NAMALWA (cell line): ENCODE measurements at places on chromosomes 2 and 18.

- DNase-seq: peak; percentile 49
Observed at GRCh38 chr2:63488118-63488713, 100.1 kb downstream of the WDPCP start.

DNA sequence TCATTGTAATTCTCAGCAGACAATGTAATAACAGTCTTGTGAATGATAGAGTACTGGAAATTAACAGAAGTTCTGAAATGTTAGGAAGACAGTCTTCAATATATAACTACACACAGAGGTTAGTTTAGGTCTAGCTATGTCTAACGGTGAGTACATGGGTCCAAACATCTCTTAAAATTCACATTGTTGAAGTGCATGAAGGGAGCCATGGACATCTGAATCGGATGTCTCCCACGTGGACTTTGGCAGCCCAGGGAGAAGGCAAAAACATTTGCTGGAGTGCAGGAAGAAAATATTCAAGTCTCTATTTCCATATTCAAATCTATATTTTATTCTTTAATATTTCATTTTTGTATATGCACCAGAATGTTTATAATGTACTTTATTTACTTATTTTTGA is 34.8 kb downstream of the CACNB4 start:
- no peak for DNase-seq

- no peak for DNase-seq
Observed at GRCh38 chr2:183229386-183229785, 105.1 kb downstream of the NUP35 start.

- no peak for DNase-seq
Observed at GRCh38 chr2:235614176-235614860, 120.5 kb downstream of the AGAP1 start.

- DNase-seq: no peak
Observed at GRCh38 chr18:2197946-2198345, 373.4 kb downstream of the METTL4 start.

DNA sequence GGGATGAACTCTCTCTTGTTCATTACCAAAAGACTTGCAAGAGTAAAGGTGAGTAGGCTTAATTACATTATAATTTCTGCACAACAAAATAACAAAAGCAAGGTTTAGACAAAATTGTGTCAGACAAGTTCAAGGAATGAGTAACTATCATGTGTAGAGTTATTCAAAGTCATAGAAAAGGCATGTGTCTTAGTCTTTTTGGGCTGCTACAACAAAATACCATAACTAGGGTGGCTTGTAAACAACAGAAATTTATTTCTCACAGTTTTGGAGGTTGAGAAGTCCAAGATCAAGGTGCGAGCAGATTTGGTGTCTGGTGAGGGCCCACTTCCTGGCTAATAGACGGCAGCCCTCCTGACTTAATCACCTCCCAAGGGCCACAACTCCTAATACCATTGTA is 37.6 kb downstream of the IL1R2 start:
- DNase-seq: no peak
